ENCODE measurements at places on chromosomes 5 and 9. TPM values are rescaled to one million over a fixed set of nuclear protein-coding genes. Genes with fewer than 3 reads are reported as not detected.

Gene TRIM7
- 2.6 TPM for total RNA-seq

DNA sequence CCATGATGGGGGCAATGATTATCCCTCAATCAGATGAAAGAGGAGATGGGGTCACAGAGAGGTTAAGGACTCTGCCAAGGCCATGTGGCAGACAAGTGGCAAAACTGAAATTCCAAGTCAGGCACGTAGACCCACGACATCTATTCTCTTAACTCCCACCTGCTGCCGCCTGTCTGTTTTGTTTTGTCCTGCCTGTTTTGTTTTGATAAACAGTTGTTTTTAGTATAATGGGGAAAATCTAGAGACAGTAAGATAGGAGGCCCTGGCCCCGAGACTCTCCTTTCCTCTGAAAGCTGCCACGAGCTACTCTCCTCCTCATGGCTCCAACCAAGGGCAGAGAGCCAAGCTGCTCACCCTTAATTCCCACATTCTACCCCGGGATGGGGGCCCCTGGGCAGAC is 4.9 kb downstream of the FSTL4 start:
- DNase-seq = no peak

- peak; percentile 34 for DNase-seq
Measured at GRCh38 chr5:179194941-179195381, 134.8 kb downstream of the ZNF354C start.

Gene SV2C
- total RNA-seq = 0.18 TPM

GRCh38 chr5:116002116-116002906 is 30.0 kb upstream of the ARL14EPL start:
- DNase-seq = no peak

- no peak for DNase-seq
Measured at GRCh38 chr5:164435576-164435975, 930.2 kb downstream of the MAT2B start.

Gene MYO10
- total RNA-seq = 122 TPM

Measured in Peyer's patch (tissue), 4 donors.